ENCODE measurements at places on chromosomes 4 and X.

DNA sequence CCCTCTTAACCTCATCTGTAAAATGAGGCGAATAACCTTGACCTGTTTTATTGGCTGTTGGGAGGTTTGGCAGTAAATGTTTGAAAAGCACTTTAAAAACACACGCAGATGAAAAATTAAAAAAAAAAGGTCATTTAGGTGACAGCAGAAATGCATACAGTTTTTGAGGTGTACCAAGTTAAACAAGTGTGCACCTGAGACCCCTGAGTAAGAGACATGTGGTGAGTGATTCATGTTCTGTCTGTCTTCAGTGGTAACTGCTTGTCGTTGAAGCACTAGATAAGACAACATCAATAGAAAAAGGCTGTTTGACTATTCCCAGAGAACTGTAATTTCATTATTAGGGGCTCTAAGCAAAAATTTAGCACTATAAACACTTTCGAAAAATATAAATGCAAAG lies 608.4 kb upstream of the PITX2 start:
- no peak for DNase-seq

GRCh38 chr4:84470204-84470785 lies 28.8 kb downstream of the NKX6-1 start:
- DNase-seq = no peak

- DNase-seq = no peak
Measured at GRCh38 chr4:88503344-88503743, 20.2 kb downstream of the PYURF start.

- DNase-seq = no peak
Measured at GRCh38 chr4:56657128-56657527, 24.0 kb downstream of the HOPX start.

GRCh38 chrX:154327038-154327820 lies 31.6 kb downstream of the TKTL1 start:
- DNase-seq = peak; percentile 74

- peak; percentile 24 for DNase-seq
Measured at GRCh38 chrX:2819345-2820135, 9.2 kb upstream of the GYG2 start.

- peak; percentile 16 for DNase-seq
Measured at GRCh38 chr4:100823066-100823992, 305.5 kb upstream of the EMCN start.

DNA sequence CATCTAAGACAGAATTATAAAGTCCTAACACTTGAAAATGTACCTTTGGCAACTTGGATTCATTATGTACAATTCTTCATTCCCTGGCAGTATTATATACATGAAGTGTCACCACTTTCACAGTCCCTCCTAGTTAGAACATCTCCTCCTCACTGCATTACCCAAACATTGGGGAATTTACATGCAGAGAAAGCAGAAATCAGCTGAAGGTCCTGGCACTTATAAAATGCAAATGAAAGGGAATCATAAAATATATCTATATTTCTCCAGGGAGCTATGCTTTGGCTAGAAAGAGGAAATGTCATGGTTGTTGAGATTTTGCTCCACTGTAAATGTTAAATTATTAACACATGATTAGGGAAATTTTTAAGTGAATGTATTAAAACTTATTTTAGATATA lies 835.6 kb upstream of the SLIT2 start:
- no peak for DNase-seq

GRCh38 chr4:15333692-15334633 lies 93.9 kb upstream of the C1QTNF7 start:
- DNase-seq = peak; percentile 87

Measured in AG10803 (cell line).